ENCODE measurements at places on chromosomes 11 and 22.

- ATAC-seq = peak; percentile 49
These were observed 12.9 kb downstream of the ABTB2 start for GRCh38 chr11:34344768-34345539.

GRCh38 chr11:120473503-120473902 lies 38.0 kb upstream of the GRIK4 start:
- no peak for ATAC-seq

- no peak for ATAC-seq
These were observed 13.4 kb upstream of the DAGLA start for GRCh38 chr11:61666684-61667297.

GRCh38 chr11:132373405-132374143 lies 1003.2 kb downstream of the NTM start:
- no peak for ATAC-seq

DNA sequence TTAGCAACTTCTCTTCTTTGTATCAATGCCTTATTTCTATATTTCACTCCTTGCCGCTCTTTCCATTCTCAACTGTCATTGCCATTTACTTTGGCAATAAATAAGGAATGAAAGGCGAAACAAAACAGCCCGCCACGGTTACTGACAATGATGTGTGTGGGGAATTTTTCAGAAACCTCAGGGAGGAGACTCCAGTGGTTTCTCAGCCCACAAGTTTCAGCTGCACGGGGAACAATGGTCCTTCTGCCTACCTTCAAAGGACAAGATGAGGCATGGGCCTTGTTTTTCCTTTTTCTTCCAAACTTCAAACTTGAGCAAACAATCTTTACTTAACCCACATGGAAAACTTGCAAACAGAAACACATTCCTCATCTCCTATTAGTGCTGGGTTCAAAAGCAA lies 409.4 kb downstream of the METTL15 start:
- ATAC-seq = no peak

DNA sequence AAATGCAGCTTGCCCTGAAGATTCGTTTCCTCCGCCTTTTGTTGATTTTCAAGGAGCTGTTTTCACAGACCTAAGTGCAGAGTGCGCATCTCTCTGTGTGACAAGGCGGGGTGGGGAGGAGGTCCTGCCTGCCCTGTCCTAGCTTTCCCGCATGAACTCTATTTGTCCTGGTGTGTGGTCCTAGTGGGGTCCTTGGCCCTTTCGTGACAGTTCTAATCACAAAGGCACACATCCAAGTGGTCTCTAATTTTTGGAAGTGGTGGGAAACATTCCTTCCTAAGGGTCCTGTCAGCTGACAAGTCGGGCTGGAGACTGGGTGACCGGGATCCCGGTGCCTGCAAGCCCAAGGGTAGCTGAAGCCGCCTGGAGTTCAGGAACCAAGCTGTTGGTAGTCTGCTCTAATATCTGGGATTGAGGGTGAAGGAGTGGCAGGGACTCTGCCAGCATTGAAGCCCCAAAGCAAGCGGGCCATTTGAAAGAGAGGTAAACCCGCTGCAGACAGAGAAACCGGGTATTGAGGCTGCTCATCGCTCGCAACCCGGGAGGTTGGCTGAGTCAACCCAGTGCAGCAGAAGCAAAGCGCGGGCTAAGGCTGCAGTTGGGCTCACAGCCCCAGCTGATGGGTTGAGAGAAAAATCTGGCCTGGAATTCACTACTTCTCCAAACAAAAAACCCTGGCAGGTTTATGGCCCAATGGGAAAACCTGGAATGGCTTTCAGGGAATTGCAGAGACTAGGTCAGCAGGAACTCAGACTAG lies 28.1 kb upstream of the FBXO3 start:
- peak; percentile 99 for ATAC-seq

GRCh38 chr11:131064373-131064991 lies 148.2 kb upstream of the SNX19 start:
- ATAC-seq = no peak

GRCh38 chr11:11948242-11948947 lies 60.0 kb downstream of the DKK3 start:
- ATAC-seq = no peak

- ATAC-seq = no peak
These were observed 132.8 kb downstream of the SOX6 start for GRCh38 chr11:16223558-16223957.

DNA sequence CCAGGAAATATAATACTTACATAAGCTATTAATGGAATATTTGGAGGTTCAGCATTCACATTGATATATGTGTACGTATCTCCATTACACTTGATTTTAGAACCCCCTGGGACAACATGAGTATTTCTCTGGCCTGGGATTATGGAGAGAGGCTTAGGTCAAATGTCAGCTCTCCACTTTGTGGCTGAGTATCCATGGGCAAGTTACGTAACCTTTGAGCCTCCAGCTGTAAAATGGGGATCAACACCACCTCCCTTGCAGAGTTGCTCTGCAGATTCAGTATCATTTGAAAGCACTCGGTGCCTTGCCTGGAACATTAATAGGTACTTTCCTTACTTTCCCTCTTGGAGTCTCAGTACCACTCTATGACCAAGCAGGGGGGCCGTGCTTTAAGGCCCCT lies 33.2 kb downstream of the C22orf31 start:
- ATAC-seq = no peak

GRCh38 chr11:14132312-14132711 lies 169.8 kb downstream of the SPON1 start:
- no peak for ATAC-seq

DNA sequence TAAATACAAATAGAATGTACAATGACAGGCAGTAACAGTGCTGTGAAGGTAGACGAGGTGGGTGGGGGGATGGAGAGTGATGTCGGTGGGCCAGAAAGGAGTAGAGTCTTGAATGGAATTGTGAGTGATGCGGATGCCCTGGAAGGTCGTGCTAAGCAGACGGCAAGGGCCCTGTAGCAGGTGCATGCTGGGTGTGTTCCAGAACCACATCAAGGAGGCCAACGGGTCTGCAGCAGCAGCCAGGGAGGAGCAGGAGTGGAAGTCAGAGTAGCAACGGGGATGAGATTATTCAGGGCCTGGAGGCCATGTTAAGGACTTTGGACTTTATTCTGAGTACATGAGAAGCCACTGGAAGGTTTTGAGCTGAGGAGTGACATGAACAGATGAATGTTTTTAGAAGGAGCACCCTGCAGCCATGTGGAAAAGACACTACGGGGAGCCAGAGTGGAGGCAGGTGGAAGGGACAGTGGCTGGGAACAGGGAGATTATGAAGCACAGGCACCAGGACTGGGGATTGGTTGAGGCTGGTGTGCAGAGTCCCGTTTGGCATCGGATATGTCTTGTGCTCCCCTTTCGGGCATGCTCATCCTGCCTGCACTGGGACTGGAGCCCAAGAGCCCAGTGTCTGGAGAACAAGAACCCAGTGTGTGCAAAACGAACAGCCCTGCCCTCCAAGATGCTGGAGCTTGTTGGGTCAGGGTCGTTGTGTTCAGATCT lies 74.1 kb downstream of the COMMD9 start:
- ATAC-seq = no peak

DNA sequence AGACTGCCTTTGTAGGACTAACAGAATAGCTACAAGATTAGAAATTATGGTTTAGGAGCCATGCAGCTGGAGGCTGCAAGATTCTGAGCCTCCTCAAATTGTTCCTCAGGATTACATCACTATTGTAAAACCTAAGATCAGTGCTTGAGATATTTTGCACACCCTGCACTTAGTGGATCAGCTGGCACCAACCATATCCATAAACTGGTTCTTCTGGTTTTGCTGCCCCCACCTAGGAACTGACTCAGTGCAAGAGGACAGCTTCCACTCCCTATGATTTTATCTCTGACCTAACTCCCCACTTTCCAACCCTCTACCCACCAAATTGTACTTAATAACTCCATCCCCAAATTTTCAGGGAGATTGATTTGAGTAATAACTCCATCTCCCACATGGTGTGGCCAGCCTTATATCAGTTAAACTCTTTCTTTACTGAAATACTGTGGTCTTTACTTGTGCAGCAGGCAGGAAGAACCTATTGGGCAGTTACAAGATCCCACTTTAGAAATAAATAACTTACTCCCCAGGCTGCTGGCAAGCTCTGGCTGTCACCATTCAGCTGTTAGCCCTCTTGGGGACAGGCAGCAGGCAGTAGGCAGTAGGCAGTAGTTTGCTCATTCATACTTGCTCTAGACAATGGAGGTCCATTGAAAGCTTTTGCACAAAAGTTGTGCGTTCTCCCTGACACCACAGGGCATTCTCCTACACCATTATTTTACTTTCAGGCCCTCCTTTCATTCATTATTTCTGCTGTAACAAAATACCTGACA lies 119.0 kb downstream of the SLC17A6 start:
- no peak for ATAC-seq

GRCh38 chr11:75814363-75814676 lies 690 bp upstream of the UVRAG start:
- peak; percentile 55 for ATAC-seq

GRCh38 chr11:35185696-35186095 lies 46.7 kb downstream of the CD44 start:
- peak; percentile 86 for ATAC-seq

DNA sequence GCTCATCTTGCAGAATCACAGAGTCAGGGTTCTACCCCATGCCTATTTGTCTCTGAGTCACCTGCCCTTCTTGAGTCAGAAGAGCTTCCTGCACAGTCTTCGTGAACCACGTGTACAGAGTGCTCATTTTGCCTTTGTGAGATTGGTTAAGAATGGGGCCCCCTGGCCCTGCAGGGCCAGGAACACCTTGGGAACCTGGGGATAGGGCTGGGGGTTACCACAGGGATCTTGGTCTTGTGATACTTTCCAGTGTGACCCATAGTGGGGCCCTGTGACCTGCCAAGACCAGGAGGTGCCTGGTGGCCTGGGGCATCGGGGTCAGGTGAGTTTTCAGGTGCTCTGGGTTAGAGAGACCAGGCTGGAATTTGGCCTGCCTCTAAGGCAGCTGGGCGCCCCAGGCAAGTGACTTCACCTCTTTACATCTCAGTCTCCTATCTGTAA lies 9.4 kb downstream of the TMPRSS13 start:
- ATAC-seq = no peak

DNA sequence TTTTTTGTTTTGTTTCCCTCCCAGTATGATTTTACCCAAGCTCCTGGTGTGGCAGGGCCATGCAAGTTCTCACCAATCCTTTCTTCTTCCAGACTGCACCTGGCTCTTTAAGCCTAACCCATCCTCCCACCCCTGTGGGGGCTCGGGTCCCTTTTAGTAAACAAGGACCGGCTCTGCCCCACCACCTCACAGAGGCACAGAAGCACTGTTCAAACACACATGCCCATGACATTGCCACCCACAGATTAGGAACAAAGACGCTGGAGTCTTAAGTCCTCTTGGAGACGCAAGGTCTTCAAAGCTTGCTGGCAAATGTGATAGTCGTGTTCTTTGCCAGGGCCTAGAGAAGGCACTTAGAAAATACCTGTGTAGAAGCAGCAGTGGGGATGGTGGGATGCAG lies 18.9 kb downstream of the UQCR10 start:
- ATAC-seq = no peak

DNA sequence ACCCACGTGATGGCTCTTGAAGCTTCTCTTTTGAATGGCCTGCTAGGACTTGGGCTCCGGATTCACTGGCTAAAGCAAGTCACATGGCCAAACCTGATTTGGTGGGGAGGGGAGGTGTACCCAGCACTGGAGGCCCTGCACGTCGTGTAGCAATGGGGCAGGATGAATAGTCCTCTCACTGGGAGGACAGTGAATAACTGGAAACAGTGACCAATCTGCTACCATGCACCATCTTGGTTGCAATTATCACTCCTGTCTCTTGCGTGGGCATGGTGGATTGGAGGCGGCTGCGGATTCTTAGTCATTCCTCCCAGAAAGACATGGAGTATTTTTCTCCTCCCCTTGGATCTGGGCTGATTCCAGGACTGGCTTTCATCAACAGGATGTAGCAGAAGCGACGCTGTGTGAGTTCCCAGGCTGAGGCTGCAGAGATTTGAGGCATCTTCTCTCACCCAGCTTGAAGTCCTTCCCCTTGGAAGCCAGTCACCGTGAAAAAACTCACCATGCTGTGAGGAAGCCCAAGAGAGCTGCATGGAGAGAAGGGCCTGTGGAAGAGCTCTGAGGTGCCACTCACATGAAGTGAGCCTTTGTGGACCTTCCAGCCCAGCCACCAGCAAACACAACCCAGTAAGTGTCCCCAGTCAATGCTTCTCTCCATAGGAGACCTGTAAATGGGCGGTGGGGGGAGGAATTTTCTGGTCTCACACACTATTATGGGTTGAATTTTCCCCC lies 70.4 kb downstream of the IGLL1 start:
- ATAC-seq = no peak

- no peak for ATAC-seq
These were observed 256.9 kb upstream of the PITPNB start for GRCh38 chr22:28175730-28176492.

GRCh38 chr11:33534575-33534974 lies 166.1 kb downstream of the C11orf91 start:
- no peak for ATAC-seq

DNA sequence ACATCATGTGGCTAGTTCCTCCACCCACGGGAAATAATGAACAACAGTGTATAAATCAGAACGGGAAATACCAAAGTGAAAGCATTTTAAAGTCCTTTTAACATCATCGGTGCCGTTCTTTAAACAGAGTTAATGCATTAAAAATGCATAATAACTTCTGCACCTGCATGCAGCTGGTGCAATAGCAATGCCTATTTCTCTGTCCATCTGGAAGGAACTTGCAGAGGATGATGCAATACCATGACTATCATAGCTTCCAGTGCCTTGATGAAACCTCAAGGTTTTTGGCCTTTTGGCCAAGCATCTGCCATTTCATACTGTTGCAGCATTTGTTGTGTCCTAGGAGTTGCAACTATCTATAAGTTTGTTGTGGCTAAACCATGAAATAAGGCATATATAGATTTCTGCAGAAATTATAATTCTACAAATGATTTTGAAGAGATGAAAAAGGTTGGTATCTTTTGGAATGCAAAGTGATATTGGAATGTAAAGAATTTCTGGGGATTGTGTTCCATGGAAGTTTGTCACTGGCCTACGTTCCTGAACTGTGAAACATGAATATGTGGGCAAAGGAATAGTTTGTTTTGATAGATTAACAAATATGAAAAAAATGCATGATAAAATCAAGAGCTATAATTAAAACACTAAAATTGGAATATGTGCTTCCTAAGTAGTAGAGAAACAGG lies 9.8 kb upstream of the EIF3F start:
- peak; percentile 87 for ATAC-seq

DNA sequence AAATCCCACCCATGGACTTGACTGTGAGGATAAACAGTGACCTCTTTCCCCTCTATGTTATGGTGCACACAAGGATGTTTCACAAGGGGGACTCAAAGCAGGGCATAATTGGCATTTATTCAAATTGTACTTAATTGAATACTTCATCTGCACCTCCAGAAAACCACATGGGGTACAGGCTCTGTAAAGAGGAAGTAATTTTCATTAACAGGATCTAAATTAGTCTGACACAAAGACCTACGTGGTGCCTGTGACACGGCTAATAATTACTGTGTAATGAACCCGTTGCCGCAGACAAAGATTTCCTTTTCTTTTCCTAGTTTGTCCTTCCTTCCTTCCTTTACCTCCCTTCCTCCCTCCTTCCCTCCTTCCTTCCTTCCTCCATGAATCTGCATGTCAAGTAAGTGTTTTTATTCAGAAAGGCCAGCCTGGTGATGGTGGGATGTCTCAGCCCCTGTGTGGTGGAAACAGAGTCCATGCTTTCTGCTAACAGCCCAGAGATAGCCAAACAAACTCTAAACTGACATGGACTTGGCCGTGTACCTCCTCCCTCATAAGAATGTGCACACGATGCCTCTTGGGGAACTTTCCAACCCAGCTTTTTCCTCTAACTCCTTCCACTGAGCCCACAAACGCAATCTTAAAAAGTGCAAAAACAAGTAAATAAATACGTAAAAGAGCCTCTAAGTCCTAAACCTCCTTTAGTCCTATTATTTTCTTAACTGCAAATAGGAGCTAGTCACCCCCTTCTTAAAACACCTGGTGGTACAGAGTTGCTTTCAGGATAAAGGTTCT lies 118.8 kb downstream of the INSC start:
- ATAC-seq = no peak
